ENCODE measurements at places on chromosomes 16 and 17.

- no peak for DNase-seq
These were observed 177.8 kb upstream of the TBX2 start for GRCh38 chr17:61221597-61222471.

- DNase-seq: no peak
These were observed 42.1 kb upstream of the MLYCD start for GRCh38 chr16:83856792-83857191.

DNA sequence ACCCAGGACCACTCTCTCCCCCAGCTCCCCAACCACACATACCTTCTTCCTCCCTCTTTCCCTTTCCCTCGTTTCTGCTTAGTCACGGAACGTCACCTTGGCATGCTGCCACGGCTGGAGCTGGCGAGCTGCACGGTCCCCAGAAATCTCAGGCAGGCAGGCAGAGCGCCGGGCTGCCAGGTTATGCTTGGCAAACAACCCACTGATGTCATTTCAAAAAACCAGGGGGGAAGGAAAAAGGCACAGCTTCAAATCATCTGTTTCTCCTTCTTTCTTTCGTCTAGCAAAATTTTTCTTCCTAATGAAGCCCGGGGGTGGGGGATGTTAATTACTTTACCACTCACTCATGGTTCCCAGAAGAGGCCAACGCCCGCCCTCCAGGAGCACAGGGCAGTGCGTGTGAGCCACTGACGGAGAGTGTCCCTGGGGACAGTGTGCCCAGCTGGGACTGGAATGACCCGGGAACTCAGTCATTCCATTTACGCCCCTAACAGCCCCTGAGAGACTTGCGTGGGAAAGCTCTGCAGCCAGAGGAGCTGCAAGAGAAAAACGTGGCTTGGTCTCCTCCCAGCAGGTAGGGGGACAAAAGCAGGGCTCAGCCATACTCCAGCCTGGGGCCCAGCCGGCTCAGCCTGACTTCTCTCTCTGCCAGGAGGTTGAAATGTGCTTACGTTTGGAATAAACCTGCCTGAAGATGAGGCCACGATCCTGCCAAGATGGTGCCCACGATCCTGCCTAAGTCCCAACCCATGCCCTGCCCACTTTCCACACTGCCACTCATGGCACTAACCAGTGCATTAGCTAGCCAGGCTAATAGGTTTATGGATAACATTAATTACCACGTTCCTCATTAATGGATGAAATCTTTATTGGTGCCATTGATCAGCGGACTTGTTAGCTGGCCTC lies 198.9 kb downstream of the ZFHX3 start:
- peak; percentile 96 for DNase-seq

GRCh38 chr17:37060094-37060493 lies 111.3 kb downstream of the AATF start:
- no peak for DNase-seq

DNA sequence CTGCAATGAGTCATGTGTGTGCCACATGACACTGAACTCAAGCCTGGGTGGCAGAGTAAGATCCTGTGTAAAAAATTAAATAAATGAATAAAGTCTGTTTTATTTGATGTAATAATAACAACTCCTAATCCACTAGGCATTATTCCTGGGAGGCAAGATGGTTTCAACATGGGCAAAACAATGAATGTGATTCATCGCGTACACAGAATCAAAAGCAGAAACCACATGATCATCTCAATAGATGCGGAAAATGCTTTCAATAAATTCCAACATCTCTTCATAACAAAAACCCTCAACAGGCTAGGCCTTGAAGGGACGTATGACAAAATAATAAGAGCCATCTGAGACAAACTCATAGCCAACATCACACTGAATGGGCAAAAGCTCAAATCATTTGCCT lies 195.4 kb downstream of the CDH11 start:
- no peak for DNase-seq

DNA sequence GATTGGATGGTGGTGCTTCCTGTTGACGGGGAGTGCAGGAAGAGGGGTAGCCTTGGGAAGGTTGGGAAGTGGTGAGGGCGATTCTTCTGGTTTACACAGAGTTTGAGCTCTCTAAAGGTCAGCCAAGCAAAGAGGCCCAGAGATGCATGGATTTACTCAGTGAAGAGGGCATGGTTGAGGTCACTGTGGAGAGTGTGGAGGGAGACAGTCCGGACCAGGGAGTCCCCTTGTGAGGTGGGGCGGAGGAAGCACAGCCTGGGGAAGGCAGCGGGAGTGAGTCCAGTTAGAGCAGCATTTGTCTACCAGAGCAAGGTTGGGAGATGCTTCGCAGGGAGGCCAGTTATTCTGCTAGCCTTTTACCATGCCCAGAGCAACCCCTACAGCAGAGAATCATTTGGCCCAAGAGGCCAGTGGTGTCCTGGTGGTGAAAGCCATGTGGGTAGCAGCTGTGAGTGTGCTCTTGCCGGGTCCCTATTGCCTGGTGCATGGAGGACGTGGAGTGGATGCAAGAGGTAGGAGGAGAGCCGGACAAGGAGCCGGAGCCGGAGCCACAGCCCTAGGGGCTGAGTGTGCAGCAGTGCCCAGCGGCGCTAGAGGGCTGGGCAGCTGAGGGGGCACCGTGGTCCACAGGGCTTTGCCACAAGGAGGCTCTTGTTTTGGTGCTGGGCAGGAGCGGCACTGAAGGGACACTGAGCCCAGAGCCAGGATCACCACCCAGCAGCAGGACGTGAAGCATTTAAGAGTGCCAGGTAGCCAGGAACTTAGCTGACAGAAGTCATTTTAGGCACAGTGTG lies 27.7 kb downstream of the PRMT7 start:
- no peak for DNase-seq

DNA sequence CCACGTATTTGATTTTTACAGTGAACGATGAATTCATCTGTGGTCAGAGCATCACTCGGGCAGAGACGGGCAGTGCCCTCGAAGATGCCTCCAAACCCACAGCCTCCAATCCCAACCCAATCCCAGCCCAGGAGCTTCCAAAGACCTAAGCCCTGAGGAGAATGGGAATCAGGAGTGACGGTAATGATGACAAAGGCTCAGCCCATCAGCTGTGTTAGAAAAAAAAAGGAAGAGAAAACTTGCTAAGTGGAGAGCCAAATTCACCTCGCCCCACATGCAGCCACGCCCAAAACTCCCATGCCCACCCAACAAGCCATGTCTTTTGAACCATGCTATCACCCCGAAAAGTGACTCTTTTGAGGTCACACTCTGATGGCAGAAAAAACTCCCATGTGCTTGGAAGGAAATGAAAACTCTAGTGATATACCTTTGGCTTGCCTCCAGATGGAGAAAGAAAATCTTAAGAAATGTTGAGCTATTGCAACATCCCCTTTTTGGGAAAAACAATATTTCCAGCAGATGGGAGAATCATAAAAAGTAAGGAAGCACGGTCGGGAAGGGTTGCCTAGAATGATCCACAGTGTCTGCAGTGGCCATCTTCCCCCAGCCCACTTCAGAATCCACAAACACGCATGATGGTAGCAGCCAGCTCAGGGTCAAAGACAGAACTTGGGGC lies 37.7 kb downstream of the XYLT1 start:
- no peak for DNase-seq

DNA sequence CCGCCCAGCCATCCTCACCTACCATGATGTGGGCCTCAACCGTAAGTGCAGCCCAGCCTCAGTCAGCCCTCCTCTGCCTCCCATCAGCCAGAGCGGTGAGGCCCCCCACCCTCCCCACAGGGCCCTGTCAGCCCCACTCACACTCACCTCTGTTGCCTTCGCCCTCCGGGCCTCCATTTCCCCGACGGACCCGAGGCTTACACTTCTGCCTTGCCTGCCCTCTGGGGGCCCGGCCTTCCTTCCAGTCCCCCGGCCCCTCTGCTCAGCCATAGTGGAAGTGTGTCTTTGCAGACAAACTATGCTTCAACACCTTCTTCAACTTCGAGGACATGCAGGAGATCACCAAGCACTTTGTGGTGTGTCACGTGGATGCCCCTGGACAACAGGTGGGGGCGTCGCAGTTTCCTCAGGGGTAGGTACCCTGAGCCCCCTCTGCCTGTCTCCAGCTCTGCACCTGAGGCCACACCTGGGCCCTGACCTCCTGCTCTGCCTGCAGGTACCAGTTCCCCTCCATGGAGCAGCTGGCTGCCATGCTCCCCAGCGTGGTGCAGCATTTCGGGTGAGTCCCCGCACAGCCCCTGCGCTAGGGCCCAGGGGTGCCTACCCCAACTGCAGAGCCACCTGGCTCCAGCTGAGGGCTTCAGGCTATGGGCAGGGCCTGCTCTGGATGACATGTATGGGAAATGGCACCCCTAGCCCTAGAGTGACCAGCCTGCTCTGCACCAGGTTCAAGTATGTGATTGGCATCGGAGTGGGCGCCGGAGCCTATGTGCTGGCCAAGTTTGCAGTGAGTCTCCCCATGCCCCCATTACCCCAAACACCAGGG lies 4.1 kb downstream of the NDRG4 start:
- DNase-seq: peak; percentile 72

DNA sequence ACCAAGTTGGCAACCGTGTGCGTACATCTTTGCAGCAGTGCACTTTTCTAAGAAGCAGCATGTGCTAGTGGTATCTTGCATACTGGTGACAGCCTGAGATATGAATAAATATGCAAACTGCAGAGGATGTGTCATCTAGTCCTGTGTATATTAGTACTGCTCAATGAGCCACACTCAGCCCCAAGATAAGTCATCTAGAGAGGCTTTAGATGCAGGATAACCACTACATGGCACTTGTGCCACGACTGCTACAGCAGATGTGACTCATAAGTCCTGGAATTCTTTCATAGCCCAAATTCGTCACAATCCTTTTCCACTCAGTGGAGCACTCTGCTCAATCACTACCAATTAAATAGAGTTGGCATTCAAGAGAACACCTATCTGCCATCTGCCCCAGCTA lies 171.5 kb downstream of the AXIN2 start:
- DNase-seq: no peak

- DNase-seq: peak; percentile 92
These were observed 16.6 kb upstream of the DLX4 start for GRCh38 chr17:49952209-49952911.

GRCh38 chr17:43568506-43569082 lies 22.5 kb upstream of the ETV4 start:
- DNase-seq: no peak

DNA sequence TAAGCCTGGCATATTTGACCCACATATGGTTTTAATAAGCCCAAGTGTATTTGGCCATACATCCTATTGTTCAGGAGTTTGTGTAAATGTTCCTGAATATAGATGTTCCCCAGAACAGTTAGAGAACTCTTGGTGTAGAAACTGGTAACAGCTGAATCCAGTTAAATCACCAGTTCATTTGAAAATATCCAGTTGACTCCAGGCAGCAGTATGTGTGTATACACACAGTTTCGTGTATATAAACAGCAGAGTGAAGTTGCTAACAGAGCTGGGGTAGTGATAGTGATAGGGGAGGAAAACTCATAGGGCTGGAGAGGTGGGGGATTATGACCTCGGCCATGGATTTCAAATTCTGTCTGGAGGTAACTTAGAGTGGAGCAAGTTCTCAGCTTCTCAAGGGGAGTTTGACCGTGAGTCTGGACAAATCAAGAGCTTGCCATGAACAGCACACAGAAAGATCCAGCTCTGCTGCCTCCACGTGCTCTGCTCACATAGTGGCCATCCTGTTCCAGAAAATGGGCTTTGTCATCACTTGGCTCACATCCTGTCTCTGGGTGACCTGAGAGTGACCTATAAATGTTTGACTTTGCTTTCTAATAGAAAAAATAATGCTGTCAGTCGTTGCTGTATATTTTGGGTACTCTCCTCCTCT lies 30.6 kb upstream of the MMD start:
- no peak for DNase-seq

DNA sequence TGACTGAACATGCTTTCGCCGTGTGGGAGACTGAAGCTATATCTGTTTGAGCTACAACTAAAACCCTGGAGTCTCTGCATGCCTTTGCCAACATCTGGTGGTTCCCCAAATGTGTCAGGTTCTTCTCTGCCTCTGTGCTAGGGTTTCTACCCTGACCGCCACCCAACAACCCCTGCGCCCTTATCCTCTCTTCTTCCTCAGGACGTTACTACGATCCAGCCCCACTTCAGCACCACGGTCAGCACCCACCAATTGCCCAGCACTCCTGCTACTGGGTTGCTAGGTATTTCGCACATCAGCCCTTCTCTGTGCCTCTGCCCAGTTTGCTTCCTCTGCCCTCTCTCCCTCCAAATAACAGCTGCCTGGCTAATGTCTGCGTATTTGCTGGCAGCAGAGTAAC lies 106.3 kb upstream of the HSBP1 start:
- DNase-seq: no peak

- no peak for DNase-seq
These were observed 12.3 kb downstream of the LRRC3C start for GRCh38 chr17:39939588-39940419.

GRCh38 chr16:53882310-53882709 lies 178.4 kb downstream of the FTO start:
- no peak for DNase-seq

DNA sequence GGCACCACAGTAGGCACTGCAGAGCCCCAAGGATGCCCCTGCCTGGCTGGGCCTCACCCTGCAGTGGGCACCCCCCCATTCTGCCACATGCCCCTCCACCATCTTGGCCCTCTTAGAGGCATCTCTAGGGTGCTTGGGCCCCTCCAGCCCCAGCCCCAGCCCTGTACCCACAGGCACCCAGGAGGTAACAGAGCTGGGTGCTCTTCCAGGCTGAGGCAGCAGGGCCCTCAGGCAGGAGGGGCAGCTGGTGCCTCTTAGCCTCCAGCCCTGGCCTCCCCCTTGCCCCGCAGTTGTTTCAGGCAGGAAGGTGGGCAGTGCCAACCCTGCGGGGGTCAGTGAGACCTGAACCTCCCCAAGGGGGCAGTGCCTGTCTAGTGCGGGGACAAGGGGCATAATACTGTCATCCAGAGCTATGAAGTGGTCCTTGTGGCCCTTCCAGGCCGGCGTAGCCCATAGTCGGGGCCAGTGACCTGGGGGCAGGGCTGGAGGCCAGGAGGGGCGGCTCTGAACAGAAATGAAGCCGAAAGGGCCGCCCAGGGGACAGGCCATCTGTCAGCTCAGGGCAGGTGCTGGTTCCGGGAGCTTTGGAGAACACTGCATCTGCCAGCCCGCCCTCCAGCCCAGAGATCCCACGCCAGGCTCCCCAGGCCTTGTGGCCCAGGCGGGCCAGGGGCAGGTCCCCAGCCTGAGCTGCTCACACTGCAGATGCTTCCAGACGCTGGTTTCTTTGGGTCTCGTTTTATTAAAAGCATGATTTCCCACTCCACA lies 4.9 kb upstream of the AATK start:
- DNase-seq: no peak
